ENCODE measurements at places on chromosomes 1 and 21.

GRCh38 chr1:148309940-148310500 lies 157.9 kb upstream of the NBPF11 start:
- DNase-seq: no peak

DNA sequence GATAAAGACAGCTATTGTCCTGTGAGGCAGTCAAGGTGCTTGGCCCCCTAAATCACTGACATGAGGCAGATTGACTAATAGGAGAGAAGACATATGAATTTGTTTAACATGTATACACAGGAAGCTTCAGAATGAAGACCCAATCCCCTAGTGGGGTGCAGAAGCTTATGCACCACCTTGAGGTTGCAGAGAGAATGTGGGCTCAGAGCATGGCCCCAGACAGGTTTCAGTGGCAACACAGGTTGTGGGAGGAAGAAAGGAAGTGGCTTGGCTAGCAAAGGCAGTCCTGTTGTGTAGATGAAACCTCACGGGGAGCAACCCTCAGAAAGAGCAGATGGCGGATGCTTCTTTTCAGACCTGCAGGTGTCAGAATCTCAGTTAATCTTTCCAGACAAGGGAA lies 37.0 kb upstream of the PARP1 start:
- DNase-seq: no peak

DNA sequence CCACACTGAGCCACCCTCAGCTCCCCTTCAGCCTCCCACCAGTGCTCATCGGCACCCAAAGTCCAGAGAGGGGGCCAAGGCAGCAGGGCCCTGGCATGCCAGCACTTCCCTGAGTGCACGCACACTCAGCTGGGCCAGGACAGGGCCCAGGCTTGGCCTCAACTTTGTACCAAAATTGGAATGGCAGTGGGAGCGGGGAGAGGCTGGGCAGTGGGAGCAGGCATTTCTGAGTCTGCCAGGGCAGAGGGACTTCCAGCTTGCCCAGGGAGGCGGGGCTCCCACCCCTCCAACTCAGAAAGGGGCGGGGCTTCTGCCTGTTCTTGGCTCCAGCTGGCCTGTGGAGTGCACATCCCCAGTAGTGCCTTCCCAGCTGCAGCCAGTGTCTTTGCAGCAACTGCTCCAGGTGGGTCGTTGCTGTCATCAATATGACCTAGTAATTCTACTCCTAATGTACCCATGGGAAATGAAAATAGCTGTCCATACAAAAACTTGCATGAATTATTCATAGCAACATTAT lies 10.3 kb upstream of the SNX7 start:
- DNase-seq: no peak

DNA sequence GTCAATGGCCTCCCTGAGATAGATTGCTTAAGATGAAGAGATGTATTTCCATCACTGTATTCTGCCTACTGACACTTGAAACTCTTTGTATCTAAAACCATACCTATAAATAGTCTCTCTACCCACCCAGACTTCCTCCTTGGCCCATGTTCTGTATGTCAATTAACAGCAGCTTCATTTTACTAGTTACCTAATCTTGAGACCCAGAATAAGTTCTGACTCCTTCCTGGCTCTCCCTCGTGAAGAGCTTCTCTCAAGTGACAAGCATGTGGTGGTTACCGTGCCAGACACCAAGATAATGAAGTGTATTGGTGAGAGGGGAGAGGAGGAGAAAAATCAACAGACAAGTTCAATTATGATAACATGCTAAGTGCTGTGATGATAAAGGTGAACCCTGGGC lies 128.8 kb upstream of the RAVER2 start:
- DNase-seq: no peak

- no peak for DNase-seq
Observed at GRCh38 chr1:189866606-189867005, 611.1 kb downstream of the BRINP3 start.

DNA sequence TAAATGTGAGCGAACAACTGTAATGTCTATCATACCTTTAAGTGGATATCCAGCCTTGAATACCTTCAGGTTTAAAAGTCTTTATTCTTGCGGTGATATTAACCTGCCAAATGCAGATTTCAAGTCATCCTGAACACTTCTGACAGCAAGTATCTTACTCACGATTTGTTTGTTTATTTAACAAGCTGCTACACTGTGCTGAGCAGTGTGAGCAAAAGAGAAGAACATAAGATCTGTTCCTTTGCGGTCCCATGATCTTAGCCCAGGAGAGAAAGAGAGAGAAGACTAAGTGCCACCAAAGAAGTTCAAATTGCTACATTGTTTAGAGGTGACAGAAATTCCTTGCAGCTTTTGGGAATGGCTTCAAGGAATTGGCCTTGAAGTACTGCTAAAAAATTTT lies 9.5 kb upstream of the IL24 start:
- DNase-seq: peak; percentile 15

GRCh38 chr1:177377866-177378265 lies 207.1 kb downstream of the BRINP2 start:
- DNase-seq: no peak

DNA sequence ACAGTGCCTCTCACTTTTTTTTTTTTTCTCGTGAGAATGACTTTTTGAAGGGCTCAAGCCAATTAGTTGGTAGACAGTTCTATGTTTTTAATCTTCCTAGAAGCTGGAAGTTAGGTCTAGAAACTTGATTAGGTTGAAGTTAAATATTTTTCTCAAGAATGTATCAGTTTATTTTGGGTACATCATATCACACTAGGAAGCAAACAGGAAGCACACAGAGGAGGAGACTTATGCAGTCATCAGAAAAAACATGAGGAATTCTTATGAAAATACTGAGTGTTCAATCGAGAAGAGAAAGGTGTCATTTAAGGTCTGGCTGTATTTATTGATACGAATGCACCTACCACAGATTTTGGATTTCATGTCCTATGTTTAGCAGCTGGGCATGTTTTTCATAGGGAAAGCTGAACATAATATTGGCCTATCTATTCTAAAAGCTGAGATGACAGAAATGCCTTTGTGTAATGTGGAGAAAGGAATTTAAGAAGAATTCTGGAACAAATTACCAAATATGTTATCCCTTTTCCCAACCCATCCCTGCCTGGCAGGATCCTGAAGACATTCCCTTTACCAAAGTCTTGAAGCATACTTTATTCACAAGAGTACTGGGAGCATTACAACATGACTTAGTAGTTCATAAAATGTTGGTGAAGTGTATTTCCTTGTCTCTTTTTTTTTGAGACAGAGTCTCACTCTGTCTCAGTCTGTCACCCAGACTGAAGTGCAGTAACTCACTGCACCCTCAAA lies 17.5 kb upstream of the ZFP69B start:
- peak; percentile 10 for DNase-seq

GRCh38 chr1:245693116-245693793 lies 538.5 kb downstream of the KIF26B start:
- no peak for DNase-seq

DNA sequence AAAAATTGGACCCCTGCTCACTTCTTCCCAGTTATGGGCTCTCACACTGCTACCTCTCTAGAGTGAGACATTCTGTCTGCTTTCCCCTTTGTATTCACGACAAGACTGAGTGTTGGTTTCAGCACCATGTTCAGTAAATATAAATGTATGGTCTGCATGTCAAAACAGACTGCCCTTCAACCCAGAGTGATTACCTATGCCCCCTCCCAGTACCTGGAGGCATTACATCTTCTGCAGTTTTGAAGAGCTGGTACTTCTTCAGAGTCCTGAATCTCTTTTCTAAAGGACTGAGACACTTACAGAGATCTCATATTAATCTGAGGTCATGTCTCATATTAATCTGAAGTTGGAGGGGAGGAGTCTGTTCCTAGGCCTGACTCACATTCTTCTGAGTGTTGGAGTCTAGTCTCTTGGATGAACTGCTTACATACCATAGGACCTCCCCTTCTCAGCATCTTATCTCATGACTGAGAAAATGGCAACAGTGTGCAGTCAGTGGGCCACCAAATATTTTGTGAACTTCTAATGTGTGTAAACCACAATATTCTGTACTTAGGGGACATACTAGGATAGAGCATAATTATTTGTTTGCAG lies 80.3 kb downstream of the RGL1 start:
- DNase-seq: no peak

DNA sequence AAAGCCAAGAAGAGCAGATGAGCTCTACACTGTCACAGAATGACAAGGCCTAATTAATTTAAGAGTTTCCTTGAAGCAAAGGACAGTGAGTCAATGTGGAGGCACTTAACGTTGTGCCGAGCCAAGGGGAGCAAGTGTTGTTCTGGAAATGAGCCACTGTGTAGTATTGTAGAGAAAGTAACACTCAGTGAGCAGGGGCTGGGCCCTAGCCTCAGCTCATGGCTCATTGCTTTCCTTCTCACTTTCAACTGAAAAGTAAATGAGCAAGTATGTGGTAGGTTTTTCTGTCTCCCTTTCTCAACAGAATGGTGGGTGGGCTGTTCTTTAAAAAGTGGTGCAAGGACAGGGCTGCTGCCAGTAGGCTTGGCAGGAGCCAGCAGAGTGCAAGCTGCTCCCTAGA lies 11.8 kb upstream of the KIAA0040 start:
- no peak for DNase-seq

DNA sequence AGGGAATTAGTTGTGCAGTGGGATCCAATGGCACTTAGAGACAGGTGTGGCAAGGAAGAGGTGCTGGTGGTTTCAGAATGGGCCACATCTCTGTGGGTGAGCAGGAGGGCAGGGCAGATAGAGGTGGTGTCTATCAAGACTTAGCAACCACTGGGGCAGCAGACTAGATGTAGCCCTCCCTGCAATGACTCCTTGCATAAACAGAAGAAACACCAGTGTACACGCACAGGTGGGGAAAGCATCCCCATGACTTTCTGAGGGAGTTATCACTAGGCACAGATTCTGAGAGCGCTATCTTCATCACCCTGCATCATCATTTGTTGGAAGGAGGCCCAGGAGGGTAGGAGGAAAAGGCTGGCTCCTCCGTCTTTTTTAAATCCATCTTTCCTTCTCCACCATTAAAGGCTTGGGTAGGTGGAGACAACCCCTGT lies 58.4 kb downstream of the PLXNA2 start:
- no peak for DNase-seq
